ENCODE measurements at places on chromosomes 6 and 20.

- DNase-seq, result no peak
These were observed 109.6 kb upstream of the BACH2 start for GRCh38 chr6:90406142-90406794.

DNA sequence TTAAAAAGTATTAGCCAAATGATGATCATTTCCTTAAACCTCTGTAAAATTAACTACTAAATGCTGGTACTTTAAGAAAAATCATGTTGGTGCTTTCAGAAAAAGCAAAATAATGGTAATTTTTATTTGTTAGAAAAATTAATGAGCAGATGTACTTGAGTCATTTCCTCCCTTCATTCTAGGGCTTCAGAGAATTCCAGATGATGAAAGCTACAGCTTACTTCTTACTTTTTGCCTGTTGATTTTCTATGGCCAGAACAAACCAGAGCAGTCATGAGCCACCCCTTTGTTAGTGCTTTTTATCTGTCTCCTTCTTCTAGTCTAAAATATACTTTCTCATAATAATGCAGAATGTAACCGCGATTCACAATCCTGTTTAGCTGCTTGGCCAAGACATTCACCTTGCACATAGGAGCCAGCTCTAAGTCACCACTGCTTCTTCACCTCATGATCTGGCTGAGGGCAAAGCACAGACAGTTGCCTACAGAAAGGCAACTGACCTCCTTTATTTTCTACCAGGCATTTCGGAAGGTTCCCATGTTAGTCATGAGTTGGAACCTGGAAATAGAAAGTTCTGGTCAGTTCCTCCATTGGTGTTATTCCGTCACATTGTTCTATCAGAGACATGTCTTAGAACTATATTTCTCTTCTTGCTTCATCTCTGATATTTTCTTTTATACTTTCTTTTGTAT, 43.5 kb upstream of the TINAG start:
- DNase-seq, result no peak

DNA sequence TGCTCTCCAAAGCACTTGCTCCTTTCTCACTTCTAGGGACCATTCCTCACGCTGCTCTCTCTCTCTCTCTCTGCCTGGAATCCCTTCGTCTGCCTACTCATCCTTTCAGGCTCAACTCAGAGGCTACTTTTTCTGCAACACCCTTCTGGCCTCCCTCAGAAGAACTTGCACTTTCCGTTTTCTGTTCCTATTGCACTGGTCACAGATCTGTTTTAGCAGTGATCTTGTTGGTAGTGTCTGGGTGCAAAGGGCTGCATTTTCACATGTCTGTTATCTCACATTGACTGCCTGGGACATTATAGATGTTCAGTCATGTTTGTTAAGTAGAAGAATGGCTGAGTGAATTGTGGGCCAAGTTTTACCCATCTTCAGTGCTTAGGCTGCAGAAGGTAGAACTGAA, 63.5 kb downstream of the RIN2 start:
- no peak for DNase-seq

GRCh38 chr20:20820104-20820503, 107.7 kb upstream of the RALGAPA2 start:
- no peak for DNase-seq

DNA sequence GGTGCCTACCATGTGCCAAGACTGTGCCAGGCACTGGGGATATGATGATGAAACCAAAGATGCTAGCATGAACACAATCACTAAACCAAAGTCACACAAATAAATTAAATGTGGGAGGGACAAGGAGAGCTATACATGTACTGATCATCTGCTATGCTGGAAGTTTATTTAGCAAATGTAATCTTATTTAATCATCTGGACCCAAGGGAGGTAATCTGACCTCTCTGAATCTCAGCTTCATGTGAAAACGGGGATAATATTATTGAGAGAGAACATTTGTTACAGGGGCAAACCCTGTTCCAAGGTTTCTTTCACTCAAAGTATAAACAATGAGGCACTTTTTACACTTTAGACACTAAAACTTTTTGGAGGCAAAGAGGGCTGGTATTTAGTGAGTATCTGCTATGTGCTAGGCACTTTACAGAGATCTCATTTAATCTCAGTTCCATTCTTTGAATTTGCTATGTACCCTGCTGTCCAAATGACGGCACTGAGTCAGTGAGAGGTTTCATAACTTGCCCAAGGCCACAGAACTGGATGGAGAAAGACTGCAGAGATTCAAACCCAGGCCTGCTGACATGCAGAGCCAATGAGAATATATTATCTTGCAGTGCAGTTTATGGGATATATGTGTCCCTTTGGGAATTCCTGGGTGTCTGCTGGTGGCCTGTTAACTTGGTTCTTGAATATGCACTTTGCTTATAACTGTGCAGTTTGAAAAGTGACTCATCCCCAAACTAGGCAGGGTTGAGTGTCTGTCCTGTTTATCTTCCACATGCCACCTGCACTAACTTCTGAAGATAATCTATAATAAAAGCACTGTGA, 3.3 kb upstream of the ASXL1 start:
- DNase-seq, result no peak
